ENCODE measurements at places on chromosomes 12 and 14.

- DNase-seq, result no peak
Measured at GRCh38 chr12:94286583-94287244, 138.3 kb downstream of the PLXNC1 start.

DNA sequence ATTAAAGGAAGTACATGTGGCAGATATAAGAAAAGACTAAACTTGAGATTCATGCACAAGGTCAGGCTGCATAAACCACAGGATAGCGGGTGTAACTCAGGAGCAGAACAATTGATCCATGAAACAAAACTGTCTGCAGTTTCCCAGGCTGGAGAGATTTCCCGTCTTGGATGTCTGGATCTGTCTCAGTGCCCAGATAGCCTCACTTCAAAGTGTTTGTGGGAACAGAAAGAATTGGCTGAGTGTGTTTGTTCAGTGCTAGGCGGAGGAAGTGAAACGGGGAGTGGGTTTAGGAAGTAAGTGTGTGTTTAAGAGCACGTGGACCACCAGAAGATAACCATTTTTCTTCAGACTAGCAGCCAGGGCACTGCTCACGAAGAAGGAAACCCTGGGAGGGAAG is 1.4 kb upstream of the RNASE10 start:
- DNase-seq, result no peak

GRCh38 chr12:116734156-116734768 is 3.6 kb downstream of the SPRING1 start:
- no peak for DNase-seq

GRCh38 chr12:11741434-11742092 is 92.1 kb downstream of the ETV6 start:
- no peak for DNase-seq

- DNase-seq, result no peak
Measured at GRCh38 chr14:24255931-24256711, 6.9 kb downstream of the TGM1 start.

GRCh38 chr14:105474483-105475268 is at the start of gene CRIP2:
CRIP2 (plus strand) TSS chr14:105474821; CDS start chr14:105474863, 42 bp downstream.
- no peak for DNase-seq

- DNase-seq, result no peak
Measured at GRCh38 chr12:110590806-110591326, 7.7 kb upstream of the PPTC7 start.

- no peak for DNase-seq
Measured at GRCh38 chr12:24723759-24724158, 225.1 kb downstream of the BCAT1 start.

DNA sequence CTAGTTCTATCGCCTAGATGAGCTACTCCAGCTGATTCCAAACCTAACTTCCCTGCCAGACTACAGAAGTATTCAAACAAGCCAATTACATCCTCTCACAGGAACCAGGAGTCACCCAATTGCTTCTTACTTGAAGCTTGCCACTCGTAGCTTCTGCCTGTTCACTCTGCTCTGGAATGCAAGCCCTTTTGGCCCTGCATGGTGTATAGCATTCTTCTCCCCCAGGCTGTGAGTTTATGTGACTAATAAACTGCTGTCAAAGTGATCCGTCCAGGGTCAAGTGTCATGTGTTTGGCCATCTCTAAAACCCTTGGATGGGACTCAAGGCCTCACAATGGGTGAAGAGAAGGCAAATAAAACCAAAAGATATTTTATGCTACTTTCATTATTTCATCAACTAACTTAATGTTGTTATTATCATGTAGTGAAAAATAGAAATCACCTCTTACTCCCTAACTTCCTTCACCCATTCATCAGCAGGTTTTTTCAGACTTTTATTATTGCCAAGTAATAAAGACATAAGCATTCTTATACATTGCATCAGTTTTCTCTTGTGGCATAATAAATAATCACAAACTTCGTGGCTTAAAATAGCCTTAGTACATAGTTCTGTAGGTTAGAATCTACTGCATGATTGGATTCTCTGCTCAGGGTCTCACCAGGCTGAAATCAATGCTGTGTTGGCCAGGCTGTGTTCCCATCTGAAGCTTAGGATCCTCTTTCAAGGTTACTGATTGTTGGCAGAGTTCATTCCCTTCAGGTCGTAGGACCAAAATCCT is 1981.7 kb upstream of the FLRT2 start:
- DNase-seq, result no peak

GRCh38 chr14:91796617-91797347 is 64.9 kb upstream of the CATSPERB start:
- no peak for DNase-seq

DNA sequence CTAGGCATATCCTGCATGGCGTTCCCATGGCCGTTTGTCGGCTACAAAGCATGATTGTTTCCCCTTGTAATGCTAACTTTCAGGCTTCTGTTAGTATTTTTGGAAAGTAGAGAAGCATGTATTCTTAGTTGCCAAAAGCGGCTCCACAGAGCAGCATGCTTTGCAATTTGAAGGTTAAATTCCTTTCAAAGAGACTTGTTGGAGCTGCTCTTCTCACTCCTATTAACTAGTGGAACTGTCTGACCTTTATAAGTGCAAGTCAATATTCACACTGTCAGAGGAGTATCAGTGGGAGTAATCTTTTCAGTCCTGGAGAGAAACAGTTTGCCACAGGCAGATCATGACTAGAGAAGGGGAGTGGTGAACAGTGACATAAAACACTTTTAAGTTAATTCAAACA is 656.1 kb upstream of the NOVA1 start:
- no peak for DNase-seq
